Stimulated activated CD4-positive, alpha-beta T cell treated with anti-CD3 and anti-CD28 coated beads, TNF-alpha, amount 100 ng/mL, for 24 hours (primary cell): ENCODE measurements at places on chromosomes 7 and 10.

GRCh38 chr7:158327571-158328180, 259.9 kb downstream of the PTPRN2 start:
- DNase-seq: no peak

DNA sequence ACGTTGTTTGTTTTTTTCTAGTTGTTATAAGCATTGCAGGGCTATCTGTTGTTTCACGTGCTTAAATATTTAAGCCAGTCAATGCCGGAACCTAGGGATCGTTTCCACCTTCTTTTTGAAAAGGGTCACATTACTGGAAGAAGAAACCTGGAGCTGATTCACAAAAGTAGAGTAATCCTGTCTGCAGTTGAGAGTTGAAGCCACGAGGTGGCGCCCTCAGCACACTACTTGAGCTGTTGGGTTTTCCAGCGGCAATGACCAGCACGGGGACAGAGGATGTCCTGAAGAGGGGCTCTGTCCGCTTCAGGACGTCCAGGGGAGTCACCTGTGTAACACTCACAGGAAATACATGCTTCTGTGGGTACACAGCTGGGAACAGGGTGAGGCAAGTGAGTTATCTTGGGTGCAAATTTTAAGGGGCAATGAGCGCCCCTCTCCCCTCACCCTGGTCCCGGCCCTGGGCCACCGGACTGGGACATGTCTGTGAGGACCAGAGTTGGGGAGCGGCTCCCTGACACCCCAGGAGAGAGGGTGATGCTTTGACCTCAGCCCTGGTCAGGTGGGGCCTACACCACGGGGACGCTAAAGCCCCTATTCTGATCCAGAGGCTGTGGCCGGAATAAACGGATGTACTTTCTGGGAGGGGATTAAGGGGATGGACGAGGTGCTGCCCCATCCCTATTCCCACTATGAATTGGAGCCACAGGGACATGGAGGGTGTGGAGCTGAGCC, 26.3 kb upstream of the WDFY4 start:
- DNase-seq: peak; percentile 26

- no peak for DNase-seq
These were observed 136.2 kb upstream of the ANKRD30A start for GRCh38 chr10:36989233-36989632.

GRCh38 chr10:62831346-62831745, 15.2 kb upstream of the EGR2 start:
- no peak for DNase-seq

DNA sequence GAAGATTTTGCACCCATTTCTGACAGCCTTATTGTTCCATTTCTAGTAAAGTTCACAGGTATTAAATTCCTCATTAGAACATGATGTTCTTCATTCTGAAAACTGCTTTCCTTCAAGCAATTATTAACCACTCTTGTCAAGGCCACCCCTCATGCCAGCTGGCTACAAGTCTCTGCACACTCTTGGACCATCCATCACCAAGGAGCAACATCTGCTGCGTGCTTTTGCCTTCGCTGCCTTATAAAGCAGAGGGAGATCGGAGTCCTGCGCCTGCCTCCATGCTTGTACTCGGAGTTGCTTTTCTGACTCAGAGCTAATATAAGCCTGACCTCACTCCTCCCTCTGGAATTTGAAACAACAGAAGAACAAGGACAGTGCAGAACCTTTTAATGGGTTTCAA, 529.9 kb upstream of the DPP6 start:
- DNase-seq: no peak

GRCh38 chr7:115300231-115300870, 378.5 kb downstream of the MDFIC start:
- no peak for DNase-seq

GRCh38 chr10:37976880-37977203, 395 bp upstream of the ZNF25 start:
- DNase-seq: no peak

- DNase-seq: no peak
These were observed 219.7 kb downstream of the PRPF18 start for GRCh38 chr10:13806419-13806818.

DNA sequence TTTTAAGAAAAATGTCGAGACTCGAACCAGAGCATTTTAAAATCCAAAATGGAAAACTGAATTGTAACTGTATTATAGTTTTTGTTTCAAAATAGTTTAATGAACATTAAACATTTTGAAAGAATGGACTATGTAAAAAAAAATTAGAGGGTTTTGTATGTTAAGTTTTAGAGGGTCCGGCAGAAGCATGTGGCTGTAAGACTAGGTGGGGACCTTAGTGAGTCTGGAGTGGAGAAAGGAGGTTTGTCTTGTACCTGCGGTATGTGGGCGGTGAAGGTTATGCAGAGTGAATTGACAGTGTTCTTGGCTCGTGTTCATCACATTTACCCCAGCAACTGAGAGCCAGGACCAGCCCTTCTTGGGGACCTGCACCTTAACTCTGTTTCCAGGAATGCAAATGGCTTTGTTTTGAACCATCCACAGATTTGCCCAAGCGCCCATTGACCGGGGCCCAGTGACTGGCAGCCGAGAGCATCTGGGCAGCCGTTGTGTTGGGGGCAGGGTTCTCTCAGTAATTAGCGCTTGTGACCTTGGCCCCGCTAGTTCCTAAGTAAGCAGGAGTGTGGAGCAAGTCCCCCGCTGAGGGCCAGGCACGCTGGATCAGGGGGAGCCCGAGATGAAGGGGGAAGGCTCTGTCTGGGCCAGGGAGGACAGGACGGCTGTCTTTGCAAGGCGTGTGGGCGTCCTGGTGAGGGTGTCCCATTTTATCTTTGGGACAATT, 1.4 kb upstream of the KLF6 start:
- DNase-seq: no peak

DNA sequence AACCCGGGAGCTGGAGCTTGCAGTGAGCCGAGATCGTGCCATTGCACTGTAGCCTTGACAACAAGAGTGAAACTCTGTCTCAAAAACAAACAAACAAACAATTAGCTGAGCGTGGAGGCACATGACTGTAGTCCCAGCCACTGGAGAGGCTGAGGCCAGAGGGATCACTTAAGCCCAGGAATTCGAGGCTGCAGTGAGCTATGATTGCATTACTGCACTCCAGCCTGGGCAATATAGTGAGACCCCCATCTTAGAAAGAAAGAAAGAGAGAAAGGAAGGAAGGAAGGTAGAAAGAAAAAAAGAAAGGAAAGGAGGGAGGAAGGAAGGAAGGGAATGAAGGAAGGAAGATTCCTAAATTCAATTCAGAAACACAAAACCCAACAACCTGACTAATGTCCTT, 141.3 kb upstream of the TNRC18 start:
- DNase-seq: no peak

GRCh38 chr7:29090151-29090805, 56.1 kb downstream of the CPVL start:
- no peak for DNase-seq

DNA sequence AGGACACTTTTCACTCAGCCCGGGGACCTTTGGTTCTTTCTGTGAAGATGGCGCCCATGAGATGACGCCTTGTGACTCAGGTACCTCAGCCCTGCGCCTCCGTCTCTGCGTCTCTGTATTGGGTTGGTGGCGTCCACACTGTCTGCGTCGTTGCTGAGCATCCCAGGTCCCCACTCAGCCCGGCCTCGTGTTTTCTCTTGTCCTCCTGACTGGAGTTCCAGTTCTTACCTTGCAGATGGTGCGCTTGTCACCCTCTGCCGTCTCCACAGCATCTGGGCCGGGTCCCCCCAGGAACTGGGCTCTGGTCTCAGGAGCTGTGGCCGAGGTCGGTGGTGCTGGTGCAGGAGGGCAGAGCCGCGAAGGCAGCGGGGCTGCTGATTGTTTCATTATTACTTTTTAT, 150.4 kb downstream of the WDR37 start:
- no peak for DNase-seq

GRCh38 chr7:40221836-40222235, 87.0 kb downstream of the SUGCT start:
- DNase-seq: no peak

- no peak for DNase-seq
These were observed 164.4 kb downstream of the TPK1 start for GRCh38 chr7:144671429-144671828.

GRCh38 chr10:53744176-53744575, 971.6 kb upstream of the MBL2 start:
- DNase-seq: no peak

DNA sequence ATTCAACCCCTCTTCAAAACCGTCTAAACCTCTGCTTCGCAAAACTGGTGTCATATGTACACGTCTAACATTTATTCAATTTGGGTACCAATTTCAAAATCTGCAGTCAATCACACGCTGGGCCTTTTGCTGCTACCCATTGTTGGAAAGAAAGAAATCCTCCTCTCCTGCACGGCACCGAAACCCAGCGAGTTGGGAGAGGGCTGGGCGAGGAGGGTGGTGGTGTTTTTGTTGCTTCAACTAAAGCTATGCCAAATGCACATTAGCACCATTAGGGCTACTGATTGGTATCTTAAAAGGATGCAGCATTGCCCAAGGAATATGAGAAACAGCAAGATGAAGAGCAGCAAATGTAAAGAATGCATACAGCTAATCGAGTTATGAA, 7.8 kb downstream of the EBF3 start:
- no peak for DNase-seq

DNA sequence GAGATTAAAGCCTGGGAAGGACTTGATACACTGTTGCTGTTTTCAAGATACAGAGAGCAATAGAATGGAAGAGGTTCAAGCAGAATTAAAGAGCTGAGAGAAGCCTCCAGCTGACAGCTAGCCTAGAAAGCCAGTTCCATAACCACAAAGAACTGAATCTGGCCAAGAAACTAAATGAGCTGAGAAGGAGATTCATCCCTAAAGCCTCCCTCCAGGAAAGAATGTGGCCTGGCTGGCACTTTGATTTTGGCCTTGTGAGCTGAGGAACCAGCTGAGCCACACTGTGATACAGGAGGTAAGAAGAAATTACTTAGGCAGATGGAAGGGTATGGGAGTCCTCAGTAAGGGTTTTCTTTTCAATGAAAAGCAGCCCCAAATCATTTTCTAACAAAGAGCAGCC, 324.1 kb downstream of the PHF14 start:
- DNase-seq: no peak

DNA sequence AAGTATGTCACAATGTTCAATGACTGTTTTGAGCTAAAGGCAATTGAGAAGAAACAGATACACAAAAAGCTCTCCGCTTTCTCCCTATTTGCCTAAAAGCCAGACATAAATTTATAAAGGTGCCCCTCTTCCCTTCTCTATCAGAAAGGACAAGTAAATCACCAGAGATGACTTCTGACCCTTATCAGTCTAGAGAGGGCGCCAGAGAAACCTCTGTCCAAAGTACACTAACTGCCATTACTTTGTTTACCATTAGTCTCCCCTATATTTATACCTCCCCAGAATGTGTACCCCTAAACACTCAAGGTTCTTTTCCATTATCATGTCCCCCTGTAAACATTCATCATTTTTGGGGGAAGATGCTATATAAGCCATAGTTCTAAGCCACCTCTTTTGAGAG, 49.3 kb downstream of the TPK1 start:
- DNase-seq: no peak

DNA sequence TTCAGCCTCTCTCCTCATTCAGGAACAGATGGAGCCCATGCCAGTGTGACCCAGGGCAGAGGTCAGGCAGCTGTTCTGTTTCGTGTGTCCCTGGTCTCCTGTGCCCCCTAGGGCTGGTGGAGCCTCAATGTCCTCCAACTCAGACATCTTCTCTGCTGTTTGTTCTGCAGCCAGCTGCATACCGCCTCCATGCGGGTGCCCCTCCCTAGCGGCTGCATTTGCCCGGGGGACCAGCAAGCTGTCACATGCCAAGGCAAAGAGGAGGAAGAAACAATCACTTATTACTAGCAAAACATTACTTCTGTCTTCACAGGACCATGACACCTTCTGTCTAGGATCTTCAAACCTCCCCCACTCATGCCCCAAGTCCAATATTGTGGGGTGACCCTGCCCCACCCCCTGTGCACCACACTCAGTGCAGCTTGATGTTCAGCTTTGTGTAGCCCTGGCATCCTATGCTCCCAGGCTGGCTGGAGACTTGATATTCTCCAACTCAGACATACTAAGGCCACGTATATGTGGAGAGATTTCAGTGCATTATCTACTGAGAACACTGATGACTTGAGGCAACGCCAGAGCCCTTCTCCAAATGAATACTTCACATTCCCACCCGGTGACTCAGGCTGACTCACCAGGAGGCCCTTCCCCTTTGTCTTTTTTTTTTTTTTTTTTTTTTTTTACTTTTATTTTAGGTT, 188.9 kb downstream of the SKIDA1 start:
- peak; percentile 19 for DNase-seq

DNA sequence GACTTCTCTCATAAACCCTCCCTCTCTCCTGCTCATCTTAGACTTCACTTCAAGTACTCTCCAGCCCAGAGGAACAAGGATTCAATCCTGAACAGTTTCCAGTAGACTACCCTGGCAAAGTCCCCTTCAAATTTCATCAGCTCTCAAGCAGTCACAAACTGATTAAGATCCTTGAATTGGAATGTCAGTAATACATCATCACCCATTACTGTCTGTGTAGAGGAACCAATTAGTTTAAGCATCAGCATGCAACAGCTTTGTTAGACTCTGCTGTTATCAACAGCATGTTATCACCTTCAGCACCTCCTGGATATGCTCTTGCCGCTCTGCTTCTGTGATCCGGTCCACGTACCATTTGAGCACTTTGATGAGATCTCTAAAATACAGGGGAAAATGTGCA, 307.0 kb upstream of the IMMP2L start:
- DNase-seq: no peak

GRCh38 chr10:128881086-128881485, 586.0 kb upstream of the MGMT start:
- DNase-seq: no peak

- no peak for DNase-seq
These were observed 607.2 kb upstream of the MGMT start for GRCh38 chr10:128859738-128860386.

GRCh38 chr10:86182595-86182994, 184.0 kb downstream of the GRID1 start:
- no peak for DNase-seq

- no peak for DNase-seq
These were observed 32.9 kb upstream of the WDR11 start for GRCh38 chr10:120818301-120818700.

- no peak for DNase-seq
These were observed 104.0 kb downstream of the GRM3 start for GRCh38 chr7:86747698-86748097.

DNA sequence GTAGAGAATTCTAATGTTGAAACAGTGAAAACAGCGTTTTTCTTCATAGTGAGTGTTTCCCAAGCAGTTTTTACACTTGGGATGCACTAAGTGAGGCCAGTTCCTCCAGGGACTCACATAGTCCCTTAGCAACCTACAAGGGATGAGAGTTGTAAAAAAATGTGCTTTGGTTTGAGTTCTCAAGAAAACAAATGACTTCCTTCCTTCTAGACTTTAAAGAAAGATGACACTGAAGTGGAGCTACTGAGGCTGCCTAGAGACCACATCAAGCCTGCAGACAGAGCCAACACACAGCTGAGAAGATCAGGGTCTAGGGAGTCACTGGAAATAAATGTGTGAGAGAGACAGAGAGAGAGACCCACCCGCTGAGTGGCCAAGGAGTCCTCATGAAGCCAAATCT, 264.4 kb downstream of the TNS3 start:
- no peak for DNase-seq

DNA sequence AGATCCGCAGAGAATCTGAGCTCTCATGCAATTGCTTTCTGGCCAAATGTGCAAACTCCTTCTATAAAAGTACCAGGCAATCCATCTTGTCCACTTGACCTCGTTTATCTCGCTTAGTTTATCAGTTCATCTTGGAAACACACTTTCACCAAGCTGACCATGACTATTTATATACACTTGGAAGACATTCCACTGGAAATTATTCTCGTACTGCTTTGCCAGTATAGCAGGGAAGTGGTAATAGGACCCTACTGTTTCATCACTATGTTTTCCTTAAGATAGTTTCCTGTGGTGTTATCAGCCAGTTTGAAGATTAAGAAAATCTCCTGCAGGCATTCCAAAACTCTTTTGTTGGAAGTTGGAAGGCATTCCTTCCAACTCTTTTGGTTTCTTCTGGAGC, 115.3 kb upstream of the FAM171A1 start:
- no peak for DNase-seq
